ENCODE measurements at places on chromosomes 13 and 19. TPM values are rescaled to one million over a fixed set of nuclear protein-coding genes. Genes with fewer than 3 reads are reported as not detected.

GRCh38 chr19:18416778-18417249 lies 2.4 kb upstream of the SSBP4 start:
- DNase-seq, result no peak

DNA sequence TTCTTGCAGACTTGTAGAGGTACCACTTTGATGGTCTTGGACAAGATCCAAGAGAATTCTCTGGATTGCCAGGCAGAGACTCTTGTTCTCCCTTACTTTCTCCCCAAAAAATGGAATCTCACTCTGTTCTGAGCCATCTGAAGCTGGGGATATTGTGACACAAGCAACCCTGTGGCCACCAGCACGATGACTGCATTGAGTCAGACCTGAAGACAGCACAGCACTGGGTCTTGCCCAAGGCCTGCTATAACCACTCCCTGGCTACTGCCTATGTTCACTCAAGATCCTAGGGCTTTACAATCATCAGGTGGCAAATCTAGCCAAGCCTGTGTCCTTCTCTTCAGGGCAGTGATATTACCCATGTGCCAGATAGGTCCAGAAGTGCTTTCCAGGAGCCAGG lies 202.5 kb upstream of the SERP2 start:
- DNase-seq, result no peak

- no peak for DNase-seq
Measured at GRCh38 chr19:3680939-3681338, 19.3 kb downstream of the PIP5K1C start.

GRCh38 chr13:109595471-109595870 lies 190.9 kb downstream of the IRS2 start:
- DNase-seq, result no peak

DNA sequence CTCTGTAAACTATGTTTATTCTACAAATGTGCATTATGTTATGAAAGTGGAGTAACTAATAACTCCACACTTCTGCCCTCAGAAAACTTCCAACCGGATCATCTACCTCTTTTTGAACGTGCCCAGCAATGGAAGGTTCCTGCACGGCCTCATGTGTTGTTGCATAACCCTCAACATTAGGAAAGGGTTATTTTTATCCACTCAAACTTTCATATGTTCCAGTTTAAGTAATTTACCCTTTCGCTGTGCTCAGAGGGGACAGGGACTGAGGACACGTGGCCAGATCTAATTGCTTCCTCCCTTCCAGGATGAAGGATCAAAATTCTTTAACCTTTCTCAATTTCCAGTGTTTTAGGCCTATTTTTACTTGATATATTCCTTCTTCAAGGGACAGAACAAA lies 29.6 kb downstream of the IRS2 start:
- DNase-seq, result no peak

DNA sequence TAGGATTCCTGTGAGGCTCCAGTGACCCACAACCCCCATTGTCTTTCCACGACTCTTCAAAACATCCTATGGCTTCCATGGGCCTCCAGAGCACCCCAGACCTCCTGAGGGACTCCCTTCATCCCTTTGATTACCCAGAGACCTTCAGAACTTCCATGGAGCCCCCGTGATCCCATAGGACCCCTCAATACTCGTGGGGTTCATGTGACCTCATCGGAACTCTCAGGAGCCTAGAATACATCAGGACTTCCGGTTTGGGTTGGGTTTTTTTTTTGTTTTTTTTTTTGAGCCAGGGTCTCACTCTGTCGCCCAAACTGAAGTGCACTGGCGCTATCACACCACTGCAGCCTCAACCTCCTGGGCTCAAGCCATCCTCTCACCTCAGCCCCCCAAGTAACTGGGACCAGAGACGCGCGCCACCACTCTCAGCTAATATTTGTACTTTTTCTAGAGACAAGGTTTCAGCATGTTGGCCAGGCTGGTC lies 774 bp downstream of the ALDH16A1 start:
- no peak for DNase-seq

GRCh38 chr19:53365899-53366493 lies 491 bp downstream of the ZNF525 start:
- DNase-seq, result peak; percentile 57

- peak; percentile 54 for DNase-seq
Measured at GRCh38 chr13:59533561-59534555, 629.9 kb downstream of the DIAPH3 start.

- DNase-seq, result no peak
Measured at GRCh38 chr19:45515807-45516401, 8.6 kb downstream of the VASP start.

GRCh38 chr13:93903909-93904308 lies 575.6 kb downstream of the DCT start:
- no peak for DNase-seq

- DNase-seq, result no peak
Measured at GRCh38 chr19:4477034-4477801, 5.1 kb downstream of the HDGFL2 start.

DNA sequence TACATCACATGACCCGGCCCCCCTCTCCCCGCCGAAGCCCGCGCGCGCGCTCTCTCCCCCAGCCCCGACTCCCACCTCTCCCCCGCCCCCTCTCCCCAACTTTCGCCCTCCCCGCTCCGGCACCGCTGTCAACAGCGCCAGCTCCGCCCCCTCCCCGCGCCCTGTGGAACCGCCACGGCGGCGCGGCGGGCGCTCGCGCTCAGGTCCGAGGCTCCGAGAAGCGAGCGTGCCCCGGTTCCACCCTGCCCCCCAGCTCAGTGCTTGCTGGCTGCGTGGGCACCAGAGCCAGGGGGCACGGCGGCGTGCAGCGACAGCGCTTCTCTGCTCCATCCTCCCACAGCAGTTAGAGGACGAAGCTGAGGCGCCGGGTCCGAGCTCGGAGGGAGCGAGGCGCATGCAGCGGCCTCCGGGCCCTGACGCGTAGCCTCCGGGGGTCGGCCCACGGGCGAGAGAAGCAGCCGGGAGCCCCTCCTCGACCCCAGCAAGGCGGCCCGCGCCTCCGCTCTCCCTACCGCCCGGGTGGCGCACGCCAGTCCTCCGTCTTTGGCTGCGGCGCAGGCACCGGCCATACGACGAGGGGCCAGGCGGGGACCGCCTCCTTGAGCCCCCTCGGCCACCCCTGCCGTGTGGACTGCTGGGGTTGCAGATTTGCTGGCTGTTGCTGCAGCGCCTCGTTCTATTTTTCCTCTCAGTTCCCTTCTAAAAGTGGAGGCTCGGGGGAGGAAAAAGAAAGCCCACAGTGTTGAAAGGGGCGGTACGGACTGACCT lies 109.5 kb downstream of the KCNRG start:
- DNase-seq, result peak; percentile 52

DNA sequence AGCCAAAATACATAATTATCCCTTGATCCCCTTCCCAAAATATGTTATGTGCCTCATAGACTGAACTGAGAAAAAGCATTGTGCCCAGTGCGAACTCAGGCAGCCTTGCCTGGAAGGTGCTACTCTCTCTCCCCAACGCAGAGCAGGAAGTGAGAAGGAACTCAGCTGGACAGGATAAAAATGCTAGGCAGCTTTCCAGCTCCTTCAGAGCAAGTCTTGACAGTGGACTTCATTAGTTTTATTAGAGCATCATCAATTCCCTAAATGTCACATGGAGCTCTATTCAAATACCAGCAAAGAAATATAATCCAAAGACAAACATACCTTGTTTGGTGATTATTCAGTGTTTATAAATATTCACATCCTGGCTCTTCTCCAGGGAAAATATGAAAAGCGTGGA lies 202.4 kb downstream of the RFC3 start:
- no peak for DNase-seq

DNA sequence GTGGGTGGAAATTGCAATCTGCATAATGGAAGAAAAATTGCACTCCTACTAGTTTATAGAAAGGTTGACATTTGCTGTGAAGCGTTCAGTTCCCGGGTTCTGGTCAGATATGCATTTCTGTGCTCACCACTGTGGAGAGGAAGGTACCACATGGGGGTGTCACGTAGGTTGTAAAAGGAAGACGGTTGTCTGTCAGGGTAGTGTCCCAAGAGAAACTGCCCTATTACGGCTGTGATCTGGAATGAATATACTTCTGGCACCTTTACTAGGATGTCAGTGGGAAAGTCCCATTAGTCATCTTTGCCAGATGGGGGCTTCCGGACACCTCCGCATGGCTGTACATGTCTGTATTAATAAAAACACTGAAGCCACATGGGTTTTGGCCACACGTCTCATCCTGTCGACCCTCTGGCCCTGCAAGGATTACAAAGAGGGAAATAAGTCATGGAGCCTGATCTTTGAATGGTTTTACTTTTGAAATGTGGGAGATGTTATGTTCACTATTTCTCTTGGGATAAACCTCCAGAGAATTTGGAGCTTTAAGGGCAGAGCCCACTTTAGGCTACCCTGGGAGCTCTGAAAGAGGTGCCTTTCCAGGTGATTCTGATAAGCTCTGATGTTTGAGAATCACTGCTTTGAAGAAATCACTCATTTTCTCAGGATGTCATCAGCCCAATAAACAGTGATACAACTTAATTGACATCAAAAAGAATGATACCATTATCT lies 133.9 kb downstream of the AKAP11 start:
- peak; percentile 92 for DNase-seq

DNA sequence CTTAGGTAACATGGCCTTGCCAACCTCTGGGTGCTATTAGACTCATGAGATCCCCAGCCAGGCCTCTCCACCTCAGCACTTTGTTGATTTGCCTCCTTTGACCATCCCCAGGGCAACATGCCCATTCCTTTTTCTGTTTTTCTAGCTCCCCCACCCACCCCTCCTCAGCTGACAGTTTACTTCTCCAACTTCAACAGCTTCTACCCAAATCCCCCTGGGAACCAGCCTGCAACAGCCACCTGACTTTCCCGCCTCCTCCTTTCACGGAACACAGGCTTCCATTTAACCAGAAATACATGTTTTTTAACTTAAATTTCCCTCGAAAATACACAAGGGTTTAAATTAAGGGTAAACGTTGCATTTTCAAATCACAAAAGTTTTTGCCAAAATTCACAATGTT lies 117.3 kb downstream of the DLEU7 start:
- DNase-seq, result no peak

GRCh38 chr13:26412263-26412662 lies 145.2 kb upstream of the WASF3 start:
- no peak for DNase-seq

DNA sequence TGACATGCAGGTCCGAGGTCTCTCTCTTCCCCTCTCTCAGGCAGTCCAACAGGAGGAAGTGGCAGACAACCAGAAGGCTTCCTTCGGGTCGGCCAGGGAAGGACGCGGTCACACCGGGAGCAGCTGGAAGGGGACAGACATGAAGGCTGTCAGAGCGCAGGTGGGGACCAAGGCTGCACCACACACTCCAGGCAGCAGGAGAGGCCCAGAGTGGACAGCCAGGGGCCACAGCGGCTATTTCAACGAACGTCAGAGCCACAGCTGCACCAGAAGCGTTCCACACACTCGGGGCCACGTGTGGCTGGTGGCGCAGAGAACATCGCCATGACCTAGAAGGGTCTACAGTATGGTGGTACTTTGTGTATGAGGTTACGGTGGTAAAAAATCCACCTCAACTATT lies 16.0 kb upstream of the SLC39A3 start:
- no peak for DNase-seq

DNA sequence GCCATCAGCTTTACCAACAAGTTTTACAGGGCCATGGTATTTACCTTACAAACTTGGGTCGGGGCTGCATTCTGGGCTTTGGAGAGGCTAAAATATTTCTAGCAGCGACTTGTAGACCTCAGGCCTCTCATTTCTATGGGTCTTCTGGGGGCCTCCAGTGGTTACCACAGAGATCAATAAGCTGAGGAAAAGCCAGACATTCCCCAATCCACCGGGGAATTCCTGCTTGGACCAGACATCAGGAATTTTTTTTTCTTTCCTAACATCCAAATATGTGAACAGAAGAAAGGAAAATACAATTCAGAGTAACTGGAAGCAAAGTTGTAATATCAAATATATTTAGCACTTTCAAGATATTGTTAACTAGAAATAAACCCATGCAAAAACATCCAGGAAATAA lies 1.5 kb downstream of the DZIP1 start:
- no peak for DNase-seq

DNA sequence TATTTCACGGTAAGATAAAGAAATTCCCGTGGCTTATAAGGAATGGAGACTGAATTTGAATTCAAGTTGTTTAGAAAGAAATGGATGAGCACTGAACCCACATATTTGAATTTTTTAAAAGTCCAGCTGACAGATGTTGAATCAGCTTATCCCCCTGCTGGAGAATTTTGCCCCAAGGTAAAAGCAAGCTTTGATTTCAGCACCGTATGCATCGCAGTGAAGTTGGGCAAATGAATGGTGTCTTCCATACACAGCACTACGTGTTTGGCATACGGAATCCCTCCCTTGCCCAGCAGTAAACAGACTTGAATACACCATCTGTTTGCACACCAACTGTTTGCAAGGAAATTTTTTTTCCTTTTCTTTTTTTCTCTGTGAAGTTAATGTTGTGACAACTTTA lies 77.5 kb upstream of the PEG3 start:
- no peak for DNase-seq

GRCh38 chr13:33642374-33643065 lies 175.4 kb upstream of the RFC3 start:
- peak; percentile 39 for DNase-seq

DNA sequence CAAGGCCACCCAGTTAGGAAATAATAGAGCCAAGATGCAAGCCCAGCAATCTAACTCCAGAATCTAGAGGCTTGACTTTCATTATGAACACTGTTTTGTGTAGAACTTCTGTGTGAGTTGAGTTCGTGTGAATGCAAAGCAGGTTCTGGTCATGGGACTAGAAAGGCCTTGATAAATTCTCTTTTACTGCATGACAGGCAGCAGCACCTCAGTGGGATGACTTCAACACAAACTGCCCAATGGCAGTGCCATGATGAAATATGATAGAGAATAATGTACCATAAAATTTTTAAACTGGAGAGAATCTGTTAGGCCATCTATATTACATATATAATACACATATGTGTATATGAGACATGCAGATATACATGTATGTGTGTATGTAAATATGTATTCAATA lies 214.5 kb downstream of the KLF5 start:
- no peak for DNase-seq

GRCh38 chr19:56720281-56720680 lies 48.7 kb upstream of the ZNF835 start:
- no peak for DNase-seq

- no peak for DNase-seq
Measured at GRCh38 chr13:42722883-42723539, 58.4 kb upstream of the FAM216B start.

- DNase-seq, result no peak
Measured at GRCh38 chr19:38695317-38695683, 47.9 kb downstream of the ACTN4 start.

- no peak for DNase-seq
Measured at GRCh38 chr13:68019901-68020300, 789.8 kb upstream of the PCDH9 start.

The ZNF99 gene
- total RNA-seq, result under 0.01 TPM

The F10 gene
- total RNA-seq, result not detected

The LPAR2 gene
- 20.2 TPM for total RNA-seq

The SYDE1 gene
- 10.7 TPM for total RNA-seq

The PROZ gene
- not detected for total RNA-seq

The POU2F2 gene
- total RNA-seq, result 12.5 TPM

The CLEC17A gene
- total RNA-seq, result not detected

The ATXN8OS gene
- not detected for total RNA-seq

The CD79A gene
- total RNA-seq, result not detected

The APOC4 gene
- total RNA-seq, result not detected

Measured in mammary epithelial cell (primary cell).